ENCODE measurements at places on chromosomes 6 and 20.
A peak's percentile ranks its signal among the peaks of the same experiment; 100 is the strongest.

- peak; percentile 68 for DNase-seq
Observed at GRCh38 chr20:44646641-44647274, 4.7 kb downstream of the ADA start.

DNA sequence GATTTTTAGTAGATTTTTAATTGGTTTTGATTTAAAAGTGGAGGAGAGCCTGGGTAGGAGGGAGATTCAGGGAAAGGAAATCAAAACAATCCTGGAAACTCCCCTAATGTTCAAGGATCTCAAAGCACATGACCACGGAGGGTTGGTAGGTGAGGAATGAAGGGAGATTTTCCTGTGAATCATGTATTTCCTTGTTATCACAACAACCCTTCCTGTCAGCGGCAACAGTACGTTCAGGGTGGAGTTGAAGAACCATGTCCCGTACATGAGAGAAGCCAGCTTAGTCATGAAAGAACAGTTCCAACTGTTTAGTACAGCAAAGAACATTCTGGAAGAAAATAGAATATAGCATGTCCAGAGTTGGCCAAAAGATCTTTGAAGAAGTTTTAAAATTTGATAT, 79.4 kb upstream of the SCAF8 start:
- peak; percentile 95 for DNase-seq

DNA sequence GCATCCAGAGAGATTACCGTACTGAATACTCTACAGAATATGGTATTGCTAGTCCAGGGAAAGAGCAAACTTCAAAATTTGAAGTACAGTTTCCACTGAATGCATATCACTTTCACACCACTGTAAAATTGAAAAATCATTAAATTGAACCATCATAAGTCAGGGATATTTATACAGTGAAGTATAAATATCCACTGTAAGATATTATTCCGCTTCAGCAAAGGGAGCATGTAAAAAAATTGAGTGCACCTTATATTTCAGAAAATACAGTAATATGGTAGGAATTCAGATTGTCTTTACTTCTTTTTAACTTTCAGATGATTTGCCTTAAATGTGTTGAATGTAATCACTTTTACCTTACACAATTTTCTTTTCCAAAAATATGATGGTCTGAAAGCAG, 60.9 kb upstream of the TXNDC5 start:
- DNase-seq, result no peak

DNA sequence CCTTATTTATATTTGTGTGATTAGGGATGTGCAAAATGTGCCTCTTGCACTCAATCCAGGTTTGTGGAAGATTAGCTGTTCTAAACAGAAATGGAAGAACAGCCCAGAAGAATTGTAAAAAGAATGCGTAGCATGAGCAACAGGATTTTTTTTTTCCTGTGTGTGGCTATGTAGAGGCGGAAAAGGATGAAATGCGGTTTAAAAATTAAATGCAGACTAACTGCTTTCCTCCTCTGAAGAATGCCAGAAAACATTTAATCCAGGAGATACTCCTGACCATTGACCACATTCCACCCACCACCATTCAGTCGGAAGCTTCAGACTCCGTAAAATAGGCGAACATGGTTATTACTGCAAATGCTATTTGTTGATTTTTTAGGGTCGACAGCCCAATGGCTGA, 83.4 kb downstream of the BMP6 start:
- no peak for DNase-seq

GRCh38 chr6:39923394-39923793, 10.9 kb downstream of the MOCS1 start:
- peak; percentile 19 for DNase-seq

DNA sequence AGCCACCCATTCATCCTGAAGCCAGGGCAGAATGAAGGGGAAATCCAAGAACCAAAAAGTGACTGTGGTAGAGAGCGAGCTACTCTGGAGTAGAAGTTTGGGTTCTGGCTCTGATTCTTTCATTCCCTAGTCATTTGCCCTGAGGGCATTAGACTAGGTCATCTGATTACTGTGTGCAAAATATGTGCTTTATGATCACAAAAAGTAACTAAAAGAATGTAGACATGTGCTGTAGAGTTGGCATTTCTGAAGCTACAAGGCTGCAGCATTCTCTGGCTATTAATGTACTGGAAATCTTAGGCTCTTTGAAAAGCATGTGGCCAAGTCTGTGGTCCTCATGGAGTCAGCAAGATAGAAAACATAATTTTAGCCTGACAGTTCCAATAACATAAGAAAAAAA, 94.2 kb downstream of the TBC1D7 start:
- peak; percentile 42 for DNase-seq

- DNase-seq, result no peak
Observed at GRCh38 chr20:64214952-64215351, 40.6 kb upstream of the PCMTD2 start.

DNA sequence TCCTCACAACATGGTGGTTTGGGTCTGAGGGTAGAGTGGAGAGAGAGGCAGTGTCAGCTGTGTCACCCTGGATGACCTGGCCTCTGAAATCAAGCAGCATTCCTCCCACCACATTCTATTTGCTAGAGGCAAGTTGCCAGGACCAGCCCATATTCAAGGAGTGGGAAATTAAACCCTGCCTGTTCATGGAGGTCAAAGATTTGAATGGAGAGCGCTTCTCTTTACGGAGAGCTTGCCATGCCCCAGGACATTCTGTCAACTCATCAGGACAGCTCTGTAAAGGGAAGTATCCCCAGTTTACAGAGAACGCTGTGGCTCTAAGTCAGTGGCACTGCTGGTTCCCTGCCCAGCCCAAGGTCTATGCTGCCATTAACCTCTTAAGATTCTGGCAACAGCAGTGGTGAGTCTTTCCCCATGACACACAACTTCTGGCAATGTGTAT, 90.0 kb upstream of the INSM1 start:
- DNase-seq, result no peak
